ENCODE measurements at places on chromosomes 16 and 17.

- peak; percentile 42 for ATAC-seq
Observed at GRCh38 chr16:11356573-11357331, 11.5 kb downstream of the RMI2 start.

- ATAC-seq = no peak
Observed at GRCh38 chr17:64982139-64982915, 63.0 kb upstream of the LRRC37A3 start.

DNA sequence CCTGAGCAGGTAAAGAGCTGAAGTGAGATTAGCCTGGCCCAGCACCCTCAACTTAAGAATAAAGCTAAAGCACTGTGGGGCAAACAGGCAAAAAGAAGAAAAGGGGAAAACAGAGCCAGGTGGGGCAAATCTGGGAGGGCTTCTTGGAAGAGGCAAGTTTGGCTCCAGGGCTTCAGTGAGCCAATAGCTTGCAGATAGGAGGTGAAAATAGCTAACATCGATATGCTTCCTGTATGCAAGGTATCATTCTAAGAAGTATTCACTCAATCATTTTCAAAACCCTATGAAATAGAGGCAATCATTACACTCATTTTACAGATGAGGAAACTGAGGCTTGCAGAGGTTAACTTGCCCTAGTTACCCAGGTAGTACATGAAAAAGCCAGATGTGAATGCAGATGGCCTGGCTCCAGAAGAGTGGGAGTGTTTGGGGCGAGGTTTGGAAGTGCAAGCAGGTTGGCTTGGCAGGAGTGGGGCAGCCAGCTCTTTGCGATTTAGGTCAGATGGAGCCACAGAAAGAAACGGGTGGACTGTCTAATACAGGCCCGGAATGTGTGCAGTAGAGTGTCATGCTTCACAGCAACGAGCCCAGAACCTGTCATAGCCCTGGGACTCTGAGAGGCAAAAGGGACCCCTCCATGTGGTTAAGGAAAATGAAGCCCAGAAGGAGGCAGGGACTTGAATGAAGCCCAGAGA is 5.7 kb downstream of the WNT3 start:
- no peak for ATAC-seq

DNA sequence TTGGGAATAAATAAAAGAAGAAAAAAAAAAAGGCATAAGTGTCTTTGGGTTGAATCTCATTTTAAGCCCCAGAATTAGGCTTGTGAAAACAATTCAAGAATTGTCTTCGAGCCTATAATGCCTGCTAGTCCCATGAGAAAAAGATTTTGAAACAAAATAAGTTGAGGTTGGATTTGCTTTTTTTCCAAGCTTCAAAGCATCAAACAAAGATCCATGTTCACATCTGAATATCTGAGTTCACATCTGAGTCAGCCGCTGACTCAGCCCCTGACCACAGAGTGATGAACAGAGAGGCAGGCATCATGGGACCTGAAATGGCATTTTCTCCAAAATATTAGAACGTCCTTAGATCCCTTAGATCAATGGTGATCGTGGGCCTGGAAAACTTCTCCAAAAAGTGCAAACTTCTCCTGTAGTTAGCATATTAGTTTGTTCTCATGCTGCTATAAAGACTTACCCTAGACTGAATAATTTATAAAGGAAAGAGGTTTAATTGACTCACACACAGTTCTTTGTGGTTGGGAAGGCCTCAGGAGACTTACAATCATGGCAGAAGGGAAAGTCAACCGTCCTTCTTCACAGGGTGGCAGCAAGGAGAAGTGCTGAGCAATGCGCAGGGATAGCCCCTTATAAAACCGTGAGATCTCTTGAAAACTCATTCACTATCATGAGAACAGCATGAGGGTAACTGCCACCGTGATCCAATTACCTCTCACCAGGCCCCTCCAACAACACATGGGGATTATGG is 294.6 kb upstream of the HSBP1 start:
- ATAC-seq = no peak

DNA sequence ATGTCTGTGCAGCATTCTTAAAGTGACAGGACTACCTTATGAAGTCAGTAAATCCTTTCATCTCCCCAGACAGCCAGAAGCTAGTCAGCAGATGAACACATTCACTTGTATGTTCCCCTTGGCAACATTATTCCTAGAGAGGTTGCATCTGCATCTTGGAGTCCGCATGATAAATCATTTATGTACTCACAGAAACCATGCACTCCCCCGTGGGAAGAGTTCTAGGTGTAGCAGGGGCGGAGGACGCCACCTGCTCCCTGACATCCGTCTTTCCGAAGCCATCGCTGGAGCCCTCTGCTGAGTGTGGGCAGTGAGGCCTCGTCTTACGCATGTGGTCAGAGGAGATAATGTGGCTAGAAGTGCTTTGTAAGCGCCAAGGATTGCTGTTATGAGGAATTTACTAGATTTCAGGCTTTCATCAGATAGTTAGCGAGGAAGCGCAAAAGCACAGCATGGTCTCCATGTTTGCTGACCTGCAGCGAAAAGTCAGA is 144.5 kb downstream of the RPTOR start:
- ATAC-seq = no peak

- no peak for ATAC-seq
Observed at GRCh38 chr17:50022463-50023130, 27.6 kb upstream of the DLX3 start.

GRCh38 chr16:2284797-2285576 is 17.1 kb upstream of the RNPS1 start:
- no peak for ATAC-seq

- no peak for ATAC-seq
Observed at GRCh38 chr16:50136399-50136798, 16.7 kb upstream of the TENT4B start.

DNA sequence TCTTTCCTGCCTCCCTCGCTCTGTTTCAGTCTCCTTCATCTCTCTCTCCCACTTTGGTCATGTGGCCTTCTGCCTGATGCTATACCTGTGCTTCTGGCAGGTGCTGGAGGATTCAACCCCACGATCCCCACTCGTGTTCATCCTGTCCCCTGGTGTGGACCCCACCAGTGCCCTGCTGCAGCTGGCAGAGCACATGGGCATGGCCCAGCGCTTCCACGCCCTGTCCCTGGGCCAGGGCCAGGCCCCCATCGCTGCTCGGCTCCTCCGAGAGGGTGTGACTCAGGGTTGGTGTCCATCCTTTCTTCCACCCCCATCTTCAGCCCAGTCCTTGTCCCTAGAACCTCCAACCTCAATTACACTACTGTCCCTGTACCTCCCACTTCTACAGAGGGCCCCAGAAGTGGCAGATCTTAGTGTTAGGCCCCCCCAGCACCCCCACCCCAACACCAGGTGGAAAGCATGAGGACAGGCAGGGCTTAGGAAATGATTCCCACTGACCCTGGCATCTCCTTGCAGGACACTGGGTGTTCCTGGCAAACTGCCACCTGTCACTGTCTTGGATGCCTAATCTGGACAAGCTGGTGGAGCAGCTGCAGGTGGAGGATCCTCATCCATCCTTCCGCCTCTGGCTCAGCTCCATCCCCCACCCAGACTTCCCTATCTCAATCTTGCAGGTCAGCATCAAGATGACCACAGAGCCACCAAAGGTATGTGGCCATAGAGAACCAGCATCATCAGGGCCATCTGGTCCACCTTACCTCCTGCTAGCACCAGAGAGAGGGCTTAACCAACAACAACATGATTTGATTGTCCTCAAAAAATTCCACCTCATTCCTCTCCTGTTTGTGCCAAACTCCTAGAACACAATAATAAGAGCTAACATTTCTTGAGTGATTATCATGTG is 9.7 kb upstream of the KDM6B start:
- no peak for ATAC-seq

GRCh38 chr17:41822216-41823140 is 9.7 kb downstream of the FKBP10 start:
- ATAC-seq = no peak

DNA sequence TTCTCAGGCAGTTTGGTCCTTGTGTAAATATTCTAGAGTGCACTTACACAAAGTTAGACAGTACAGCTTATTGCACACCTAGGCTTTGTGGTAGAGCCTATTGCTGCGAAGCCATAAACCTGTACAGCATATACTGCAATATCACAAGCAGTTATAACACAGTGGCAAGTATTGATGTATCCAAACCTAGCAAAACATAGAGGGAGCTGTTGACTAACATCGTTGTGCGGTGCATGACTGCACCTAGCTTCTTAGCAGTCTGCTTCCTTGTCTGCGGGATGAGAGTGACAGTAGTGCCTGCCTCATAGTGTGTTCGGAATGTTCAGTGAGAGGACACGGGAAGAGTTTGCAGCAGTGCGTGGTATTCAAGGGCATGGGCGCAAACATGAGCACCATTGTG is 78.9 kb downstream of the MPRIP start:
- no peak for ATAC-seq

DNA sequence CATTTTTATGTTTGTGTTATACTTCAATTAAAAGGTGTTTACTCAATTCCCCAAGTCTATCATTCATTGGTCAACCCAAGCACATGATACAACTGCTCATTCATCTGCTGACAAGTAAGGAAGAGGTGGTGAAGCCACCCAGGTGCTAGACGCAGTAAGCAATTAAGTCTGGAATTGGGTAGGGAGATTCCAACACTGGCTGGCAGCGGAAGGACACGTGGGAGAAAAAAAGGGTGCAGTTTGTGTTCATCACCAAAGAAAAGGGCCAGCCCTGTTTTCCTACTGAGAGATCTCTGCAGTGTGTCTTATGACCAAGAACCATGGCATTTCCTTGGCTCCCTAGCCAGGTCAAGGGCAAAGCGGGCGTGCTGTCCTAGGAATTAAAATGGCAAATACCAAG is 11.8 kb upstream of the ZNF23 start:
- ATAC-seq = no peak

- peak; percentile 90 for ATAC-seq
Observed at GRCh38 chr17:8079291-8080207, 8.0 kb downstream of the ALOX12B start.

- no peak for ATAC-seq
Observed at GRCh38 chr16:19874851-19875546, 9.6 kb downstream of the GPRC5B start.

GRCh38 chr16:89721546-89722391 is 432 bp downstream of the ZNF276 start:
- peak; percentile 40 for ATAC-seq

DNA sequence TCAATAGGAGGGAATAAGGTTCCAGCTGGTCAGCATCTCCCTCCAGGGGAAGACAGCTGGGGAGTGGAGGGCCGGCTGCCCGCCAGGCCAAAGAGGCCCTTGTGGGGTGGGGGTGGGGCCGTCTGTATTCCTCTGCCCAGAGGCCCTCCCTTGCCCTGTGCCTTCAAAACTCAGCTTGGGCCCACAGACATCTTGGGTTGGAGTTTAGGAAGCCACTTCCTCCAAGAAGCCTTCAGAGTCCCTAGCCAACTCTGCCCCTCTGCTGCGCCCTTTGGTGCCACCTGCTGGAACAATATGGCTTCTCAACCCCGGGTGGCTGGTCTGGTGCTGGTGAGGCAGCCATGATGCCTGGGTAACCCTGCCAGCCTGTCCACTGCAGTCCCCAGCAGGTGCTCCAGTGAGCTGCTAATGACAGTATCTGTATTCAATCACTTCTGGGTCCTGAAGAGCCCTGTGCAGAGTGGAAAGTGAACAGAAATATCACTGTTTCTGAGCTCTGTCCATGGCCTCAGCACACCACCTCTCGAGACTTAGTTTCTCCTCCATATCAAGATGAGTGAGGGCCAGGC is 16.7 kb downstream of the HSD11B2 start:
- no peak for ATAC-seq

GRCh38 chr17:57295526-57296023 is 39.3 kb downstream of the MSI2 start:
- no peak for ATAC-seq

- peak; percentile 74 for ATAC-seq
Observed at GRCh38 chr17:40075201-40075941, 12.6 kb downstream of the THRA start.

GRCh38 chr16:83023640-83024039 is 396.9 kb downstream of the CDH13 start:
- ATAC-seq = no peak

- peak; percentile 75 for ATAC-seq
Observed at GRCh38 chr16:86414991-86415740, 95.2 kb upstream of the FOXF1 start.

DNA sequence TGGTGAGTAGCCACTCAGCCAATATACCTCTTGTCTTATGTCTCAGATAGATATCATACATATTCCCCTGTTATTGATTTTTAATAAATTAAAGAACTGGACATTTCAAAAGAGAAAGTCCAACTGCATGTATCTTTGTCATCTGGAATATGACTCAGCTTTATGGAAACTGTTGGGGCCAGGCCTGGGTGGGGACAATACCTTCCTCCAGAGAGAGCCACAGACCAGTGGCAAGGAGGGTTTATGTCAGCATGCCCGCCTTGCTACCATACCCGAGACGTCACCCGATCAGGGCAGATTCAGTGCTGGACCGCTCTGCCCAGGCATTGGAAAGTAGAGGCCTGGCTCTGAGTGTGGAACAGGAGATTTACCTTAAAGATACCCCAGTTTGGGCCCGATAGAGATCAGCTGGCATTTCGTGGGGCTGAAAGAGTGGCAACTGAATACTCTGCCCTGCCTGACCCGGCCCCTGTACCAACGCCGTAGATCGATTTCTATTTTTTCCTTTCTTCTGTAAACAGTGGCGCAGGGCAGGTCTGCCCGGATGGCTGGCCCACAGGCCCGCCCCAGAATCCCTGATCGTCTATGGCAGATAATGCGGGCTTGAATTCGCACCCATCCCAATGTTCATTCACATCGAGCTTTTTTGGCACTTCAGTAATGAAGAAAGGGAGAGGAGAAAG is 158.6 kb downstream of the SALL1 start:
- no peak for ATAC-seq

DNA sequence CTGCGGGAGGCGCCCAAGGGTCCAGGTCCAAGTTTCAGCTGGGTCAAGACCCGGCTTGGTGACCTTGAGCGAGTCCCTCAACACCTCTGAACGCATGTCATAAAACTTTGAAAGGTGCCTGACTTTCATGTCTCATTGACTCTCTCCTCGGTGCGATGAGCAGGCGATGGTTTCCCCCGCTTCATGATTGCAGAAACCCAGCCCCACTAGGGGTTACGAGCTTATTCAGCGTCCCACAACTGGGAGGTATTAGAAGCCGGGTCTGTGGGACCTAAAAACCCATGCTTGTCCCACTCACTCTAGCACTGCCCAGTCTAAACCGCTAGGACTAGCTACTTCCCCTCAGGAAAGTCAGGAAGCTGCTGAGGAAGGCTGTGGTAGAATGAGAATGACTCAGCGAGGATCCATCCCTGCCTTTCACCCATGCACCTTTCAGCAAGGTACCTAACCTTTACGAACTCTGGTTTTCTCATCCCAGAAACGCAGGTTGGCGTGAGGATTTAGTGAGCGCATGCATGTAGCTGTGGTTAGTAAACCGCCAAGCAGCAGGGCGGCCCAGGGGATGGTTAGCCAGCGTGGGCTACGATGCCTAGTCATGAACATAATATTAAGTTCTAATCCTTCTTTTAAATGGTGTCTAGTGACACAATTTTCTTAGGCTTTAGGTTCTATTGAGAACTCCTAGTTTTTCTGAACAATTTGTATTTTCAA is 26.2 kb upstream of the RFFL start:
- peak; percentile 16 for ATAC-seq
